ENCODE measurements at places on chromosomes 4 and X.

DNA sequence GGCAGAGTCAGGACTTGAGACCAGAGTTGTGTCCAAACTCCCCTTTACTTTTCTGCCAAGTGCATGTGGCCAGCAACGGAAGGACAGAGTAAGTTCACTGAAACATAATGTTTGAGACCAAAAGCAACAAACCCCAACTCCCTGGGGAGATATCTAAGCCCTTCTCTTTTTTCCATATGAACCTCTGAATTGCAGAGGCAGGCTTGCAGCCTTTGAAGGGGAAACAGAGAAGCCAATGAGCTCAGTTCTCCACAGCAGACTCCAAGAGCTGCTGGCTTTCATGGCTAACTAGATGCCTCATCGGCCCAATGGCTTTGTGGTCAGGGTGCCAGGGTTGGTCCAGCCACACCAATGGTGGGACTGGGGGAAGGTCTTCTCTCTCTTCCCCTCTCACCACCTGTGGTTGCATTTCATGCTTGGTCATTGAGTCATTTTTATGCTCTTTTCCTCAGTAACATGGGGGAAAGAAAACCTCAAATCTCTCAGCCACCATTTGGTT, 34.0 kb downstream of the STARD8 start:
- no peak for DNase-seq

GRCh38 chr4:70508801-70509200, 9.6 kb upstream of the AMTN start:
- no peak for DNase-seq

GRCh38 chr4:169017971-169018370, 7.9 kb upstream of the CBR4 start:
- DNase-seq = no peak

DNA sequence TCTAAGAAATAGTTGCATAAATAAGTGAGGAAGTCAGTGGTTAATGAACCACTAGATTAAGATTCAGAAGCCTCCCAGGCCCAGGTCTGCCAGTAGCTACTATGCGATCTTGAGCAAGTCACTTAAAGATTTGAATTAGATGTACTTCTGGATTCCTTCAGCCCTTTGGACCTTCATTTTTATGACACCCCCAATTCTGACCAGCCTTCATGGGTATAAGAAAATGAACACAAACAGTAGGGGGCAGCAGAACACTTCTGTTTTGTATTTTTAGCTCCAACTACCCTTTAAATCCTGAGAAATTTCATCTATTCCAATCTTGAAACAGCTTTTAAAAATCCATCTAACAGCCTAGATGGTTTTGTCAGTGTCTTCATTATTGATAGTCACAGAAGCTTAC, 19.0 kb downstream of the TMEM47 start:
- no peak for DNase-seq

- no peak for DNase-seq
Measured at GRCh38 chr4:120215350-120215749, 148.7 kb upstream of the MAD2L1 start.

DNA sequence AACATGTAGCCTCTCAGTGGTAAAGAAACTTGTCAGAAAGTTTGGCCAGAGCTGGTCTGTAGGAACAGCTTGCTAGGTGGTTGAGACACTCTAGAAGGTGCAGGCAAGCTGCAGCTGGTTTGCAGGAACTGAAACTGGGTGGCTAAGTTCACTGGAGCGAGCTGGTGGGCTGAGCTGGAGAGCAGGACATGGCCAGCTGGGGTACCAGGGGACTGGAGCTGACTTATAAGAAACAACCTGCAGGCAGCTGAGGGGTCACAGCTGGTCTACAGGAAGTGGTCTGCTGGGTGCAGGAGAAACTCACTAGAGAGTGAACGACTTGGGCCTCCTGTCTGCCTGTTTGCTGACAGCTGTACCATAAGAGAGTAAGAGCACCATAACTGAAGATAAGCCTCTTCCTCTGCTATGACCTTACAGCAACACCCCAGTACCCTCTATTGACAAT, 157.1 kb upstream of the LNX1 start:
- no peak for DNase-seq

GRCh38 chr4:95155759-95156451, 392.9 kb downstream of the UNC5C start:
- no peak for DNase-seq

GRCh38 chr4:105119356-105119755, 27.3 kb upstream of the TET2 start:
- no peak for DNase-seq

DNA sequence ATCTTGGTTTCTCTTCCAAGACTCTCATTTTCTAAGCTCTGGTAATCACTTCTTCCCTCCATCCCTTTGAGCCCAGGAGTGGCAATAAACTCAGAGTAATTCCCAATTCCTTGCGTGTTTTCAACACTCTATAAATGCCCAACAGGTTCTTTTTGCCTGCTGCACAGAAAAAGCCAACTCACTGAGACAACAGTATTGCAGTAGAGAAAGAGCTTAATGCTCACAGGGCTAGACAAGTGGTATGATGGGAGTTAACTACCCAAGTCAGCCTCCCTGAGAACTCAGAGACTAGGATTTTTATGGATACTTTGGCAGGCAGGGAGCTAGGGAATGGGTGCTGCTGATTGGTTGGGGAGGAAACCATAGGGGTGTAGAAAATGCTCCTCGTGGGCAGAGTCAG, 103.4 kb downstream of the MTNR1A start:
- DNase-seq = no peak

DNA sequence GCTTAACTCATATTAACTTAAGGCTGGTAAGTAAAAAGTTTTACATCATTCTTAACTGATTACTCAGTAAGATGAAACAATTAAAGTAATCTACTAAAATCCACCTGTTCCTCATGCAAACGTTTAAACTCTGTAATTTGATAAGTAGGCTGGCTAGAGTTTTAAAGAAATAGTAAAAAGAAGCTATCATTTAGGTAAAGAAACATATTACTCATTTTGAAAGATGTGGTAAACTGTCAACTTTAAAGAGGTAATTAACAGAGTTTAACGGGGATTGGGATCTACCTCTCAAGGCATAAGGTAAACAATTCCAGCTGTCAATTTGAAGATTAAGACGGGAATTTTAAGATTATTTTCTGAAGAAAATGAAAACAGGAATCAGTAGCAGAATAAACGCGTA, 9.8 kb downstream of the GNPDA2 start:
- no peak for DNase-seq

GRCh38 chr4:94701631-94702300, 56.0 kb upstream of the BMPR1B start:
- DNase-seq = no peak

GRCh38 chrX:43349363-43349762, 306.7 kb upstream of the MAOA start:
- DNase-seq = no peak

DNA sequence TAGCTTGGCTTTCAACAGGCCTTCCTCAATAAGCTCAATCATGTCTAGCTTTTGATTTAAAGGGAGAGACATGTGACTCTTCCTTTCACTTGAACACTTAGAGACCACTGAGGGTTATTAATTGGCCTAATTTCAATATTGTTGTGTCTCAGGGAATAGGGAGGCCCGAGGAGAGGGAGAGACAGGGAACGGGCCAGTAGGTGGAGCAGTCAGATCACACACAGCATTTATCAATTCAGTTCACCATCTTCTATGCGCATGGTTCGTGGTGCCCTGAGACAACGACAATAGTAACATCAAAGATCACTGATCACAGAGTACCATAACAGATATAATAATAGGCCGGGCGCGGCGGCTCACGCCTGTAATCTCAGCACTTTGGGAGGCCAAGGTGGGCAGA, 17.8 kb downstream of the ZNF81 start:
- DNase-seq = peak; percentile 47

DNA sequence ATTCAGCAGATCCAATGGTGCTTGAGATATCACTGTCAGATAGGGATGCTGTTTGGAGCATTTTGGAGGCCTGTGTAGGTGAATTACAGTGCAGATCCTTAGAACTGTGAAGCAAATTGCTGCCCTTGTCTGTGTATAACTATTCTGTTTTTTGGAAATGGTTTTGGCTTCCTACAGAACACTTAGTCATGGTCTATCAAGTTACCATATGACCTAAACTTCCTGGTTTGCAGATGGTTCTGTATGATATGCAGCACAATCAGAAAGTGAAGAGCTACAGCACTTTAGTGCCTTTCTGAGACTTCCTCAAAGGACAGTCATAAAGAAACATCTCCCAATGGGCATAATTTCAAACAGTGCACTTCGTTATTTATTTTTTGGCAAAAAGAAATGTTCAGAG, 688.6 kb downstream of the SH3BGRL start:
- no peak for DNase-seq

DNA sequence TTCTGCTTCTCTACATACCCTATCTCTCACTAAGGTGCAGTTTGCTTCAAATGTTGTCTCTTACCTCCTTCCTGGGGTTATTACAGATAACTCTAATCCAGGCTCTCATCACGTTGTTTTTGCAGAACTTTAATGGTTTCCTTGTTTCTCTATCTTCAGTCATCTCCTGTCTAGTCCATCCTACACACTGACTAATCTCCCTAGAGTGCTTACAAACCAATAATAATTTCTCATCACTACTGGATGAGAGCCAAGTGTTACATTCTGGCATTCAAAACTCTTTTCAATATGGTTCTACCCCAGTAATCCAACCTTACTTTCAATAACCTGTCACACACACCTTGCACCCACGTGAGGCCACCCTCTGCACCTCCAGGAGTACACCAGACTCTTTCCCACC, 86.1 kb downstream of the SYNPO2 start:
- no peak for DNase-seq

DNA sequence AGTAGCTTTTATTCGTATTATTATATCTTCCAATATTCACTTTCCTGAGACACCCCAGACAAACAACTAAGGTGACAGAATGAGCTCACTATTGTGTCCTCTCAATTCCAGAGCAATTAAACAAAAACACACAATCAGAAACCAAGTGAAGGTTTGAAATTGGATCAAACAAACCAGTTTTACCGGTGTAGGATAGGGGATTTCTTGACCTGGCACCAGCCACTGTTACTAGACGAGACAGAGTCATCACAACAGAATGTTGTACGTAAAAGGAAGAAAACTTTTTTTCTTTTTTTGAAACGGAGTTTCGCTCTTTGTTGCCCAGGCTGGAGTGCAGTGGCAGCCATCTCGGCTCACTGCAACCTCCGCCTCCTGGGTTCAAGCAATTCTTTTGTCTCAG, 43.7 kb downstream of the LDOC1 start:
- no peak for DNase-seq

DNA sequence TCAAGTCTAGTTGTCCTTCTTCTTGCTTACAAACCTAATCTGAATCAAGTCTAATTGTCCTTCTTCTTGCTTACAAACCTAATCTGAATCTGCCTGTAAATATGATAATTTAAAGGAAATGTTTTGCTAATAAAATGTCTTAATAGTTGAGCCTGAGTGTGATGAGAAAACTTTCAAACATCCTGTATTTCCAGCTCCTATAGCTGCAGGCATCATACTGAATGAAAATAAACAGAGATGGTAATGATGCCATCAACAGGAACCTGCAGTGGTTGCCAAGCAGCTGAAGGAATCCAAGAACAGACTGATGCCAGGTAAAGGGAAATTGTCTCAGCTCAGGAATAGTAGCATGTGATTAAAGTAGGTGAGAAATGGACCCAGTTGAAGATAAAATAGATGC, 156.1 kb upstream of the IRS4 start:
- no peak for DNase-seq

DNA sequence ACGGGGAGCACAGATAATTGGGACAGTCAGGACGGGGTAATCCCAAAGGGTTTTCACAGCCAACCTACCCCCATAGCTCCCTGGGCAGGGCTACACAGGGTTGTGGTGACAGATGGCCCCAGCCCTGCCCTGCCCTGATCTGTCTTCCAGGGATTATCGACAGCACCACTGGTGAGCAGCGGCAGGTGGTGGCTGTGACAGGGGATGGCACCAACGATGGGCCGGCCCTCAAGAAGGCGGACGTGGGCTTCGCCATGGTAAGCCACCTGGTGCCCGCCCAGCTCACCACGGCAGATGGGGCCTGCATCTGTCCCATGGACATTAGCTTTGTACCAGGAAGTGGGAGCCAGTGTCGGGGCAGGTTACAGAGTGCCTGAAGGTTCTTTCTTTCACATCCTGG, 39.3 kb downstream of the ATP2B3 start:
- DNase-seq = no peak

DNA sequence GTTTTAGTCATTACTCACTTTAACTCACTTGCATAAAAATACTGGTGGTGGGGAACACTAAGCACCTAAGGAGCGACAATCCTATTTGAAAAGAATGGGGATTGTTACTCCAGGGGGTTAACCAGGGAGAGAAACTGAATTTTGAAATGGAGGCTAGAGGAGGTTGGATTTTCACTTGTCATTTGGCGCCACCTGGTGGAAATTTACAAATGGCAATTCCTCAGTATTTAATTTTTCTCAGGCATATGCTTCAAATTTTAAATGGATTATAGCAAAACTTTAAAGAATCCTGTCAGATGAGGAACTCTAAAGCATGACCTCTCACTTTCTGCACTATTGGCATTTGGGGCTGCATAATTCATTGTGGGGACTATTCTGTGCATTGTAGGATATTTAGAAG, 2.7 kb upstream of the GEMIN8 start:
- peak; percentile 75 for DNase-seq

DNA sequence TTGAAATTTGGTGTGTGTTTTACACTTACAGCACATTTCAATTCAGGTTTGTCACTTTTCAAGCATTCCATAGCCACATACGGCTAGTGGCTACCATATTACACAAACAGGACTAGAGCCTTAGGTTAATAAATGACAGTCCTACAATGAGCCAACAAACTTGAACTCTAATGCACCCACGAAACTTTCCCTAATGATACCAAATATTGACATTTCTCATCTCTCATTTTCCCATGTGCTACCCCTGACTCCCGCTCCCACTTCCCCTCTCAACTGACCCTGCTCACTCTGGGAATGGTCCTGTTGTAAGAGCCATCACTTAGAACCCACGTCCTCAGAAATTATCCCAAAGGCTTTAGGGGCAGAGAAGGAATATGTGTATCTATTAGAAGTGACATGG, 4.9 kb upstream of the TLR10 start:
- no peak for DNase-seq

- DNase-seq = no peak
Measured at GRCh38 chr4:144817081-144817480, 171.1 kb downstream of the HHIP start.

DNA sequence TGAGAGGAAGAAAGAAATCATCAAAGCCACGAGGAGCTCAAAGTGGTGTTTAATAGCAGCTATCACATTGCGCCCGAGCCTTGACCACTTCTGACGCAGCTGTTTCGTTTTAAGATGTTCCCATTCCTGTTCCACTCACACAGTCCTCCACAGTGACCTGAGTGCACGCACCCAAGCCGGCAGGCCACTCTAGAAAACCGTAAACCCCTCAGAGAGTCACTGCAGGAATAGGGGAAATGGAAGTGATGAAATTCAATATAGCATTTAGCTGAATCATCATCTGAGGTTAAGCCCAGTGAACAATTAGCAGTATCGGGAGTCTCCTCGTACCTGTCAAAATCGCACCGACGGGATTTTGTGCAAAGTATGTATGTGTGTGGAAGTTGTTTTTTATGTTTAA, 17.9 kb upstream of the HAND2 start:
- DNase-seq = no peak

Measured in NCI-H526 (cell line).